CD4-positive, alpha-beta T cell treated with Interleukin-4 for 4 hours (primary cell): ENCODE measurements at places on chromosomes 16 and 17.

- no peak for DNase-seq
Measured at GRCh38 chr17:35630530-35631148, 43.5 kb downstream of the AP2B1 start.

DNA sequence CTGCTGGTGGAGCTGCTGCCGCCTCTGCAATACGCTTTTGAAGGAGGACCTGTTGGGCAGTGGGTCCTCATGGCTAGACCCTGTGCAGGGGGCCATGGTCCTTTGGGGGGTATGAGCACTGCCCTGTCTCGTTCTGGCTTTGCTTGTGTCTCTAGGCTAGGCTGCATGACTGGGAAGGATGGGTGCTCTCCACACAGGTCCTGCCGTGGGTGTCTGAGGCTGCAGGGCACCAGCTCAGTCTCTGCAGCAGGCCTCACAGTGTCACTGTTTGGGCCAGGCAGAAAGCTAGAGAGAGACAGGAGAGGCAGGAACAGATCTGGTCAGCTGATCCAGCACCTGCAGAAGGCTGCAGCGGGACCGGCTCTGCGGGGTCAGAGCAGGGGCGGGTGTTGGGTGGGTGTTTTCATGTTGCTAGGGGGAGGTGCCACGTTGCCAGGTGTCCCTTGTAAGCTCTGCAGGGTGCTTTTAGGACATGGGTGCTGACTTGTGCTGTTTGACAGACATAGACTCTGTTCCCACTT is 111.4 kb downstream of the SNX29 start:
- DNase-seq = peak; percentile 30

- DNase-seq = no peak
Measured at GRCh38 chr16:64470916-64471315, 650.9 kb downstream of the CDH11 start.

DNA sequence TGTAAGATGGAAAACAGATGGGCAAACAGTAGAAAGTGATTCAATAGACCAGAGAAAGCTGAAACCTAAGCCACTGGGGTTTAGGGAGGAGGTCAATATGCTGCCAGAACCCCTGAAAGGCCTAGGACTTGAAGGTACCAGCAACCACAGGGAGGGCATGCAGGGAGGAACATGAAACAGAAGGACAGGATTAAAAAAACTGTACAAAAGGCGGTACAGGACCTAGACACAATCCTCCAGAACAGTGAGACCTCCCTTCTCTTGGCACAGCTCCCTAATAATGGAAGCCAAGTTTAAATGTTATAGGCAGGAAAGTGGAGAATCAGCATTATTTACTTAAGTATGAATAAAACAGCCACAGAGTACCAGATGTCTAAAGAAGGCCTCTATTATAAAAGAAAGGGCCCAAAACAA is 105.5 kb downstream of the SPAG9 start:
- no peak for DNase-seq

DNA sequence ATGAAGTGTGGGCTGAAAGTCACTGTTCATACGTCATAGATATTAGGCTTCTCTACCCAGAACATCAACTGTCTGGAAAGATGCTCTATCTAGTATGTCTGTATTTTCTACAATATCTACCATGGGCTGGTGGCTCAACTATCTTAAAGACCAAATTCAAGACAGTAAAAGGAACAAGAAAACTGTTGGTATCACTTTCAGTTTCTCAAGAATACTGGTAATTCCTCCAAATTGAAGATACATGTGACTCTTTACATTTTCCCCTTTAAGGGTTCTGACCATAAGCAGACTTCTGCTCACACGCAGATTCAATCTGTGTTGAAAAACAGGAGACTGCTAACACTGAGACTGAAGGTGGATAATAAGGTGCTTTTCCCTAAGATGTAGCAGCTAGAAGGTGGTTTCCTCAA is 24.2 kb downstream of the XPO6 start:
- peak; percentile 65 for DNase-seq
